Dermis microvascular lymphatic vessel endothelial cell (primary cell): ENCODE measurements at places on chromosomes 7 and 10. TPM values are rescaled to one million over a fixed set of nuclear protein-coding genes. Genes with fewer than 3 reads are reported as not detected.

Gene TMEM229A
- total RNA-seq: not detected in 2 replicates

GRCh38 chr7:155992974-155993373 is 180.7 kb upstream of the SHH start:
- no peak for DNase-seq

DNA sequence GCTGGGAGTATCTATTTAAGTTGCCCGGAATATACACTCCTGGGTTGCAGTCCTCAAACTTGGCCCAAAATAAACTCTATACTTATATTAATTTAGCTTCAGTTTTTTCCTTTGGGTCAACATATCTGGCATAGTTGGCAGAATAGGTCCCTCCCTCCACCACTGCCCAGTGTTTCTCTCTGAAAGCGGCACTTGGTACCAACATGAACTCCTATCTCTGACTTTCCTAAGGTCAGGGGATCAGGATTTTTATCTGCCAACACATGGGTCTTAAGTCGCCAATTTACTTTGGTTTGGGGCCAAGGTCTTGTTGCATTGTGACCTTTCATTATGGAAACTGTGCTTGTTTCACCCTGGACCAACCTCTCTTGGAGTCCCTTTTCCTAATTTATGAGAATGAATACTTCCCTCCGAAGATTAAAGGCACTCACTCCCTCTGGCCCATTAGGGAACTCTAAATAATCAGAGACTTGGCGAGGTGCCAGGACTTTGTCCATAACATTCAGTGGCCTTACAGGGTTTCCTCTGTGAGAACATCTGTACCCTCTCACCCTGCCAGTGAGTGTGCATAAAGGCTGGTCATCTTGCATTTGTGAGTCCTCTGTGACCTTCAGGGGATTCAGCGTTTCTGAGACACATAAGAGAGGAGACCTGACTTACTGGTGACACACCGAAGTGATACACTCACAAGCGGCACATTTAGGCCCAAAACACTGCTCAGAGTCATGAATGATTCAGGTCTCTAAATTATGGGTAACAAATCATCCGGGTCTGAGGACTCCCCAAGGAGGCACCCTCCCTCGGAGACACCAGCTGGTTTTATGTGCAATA is 19.7 kb upstream of the FKBP9 start:
- peak; percentile 27 for DNase-seq

Gene SPAM1
- total RNA-seq: not detected in 2 replicates

Gene TMEM120A
- 34.3 and 85.8 TPM in 2 replicates for total RNA-seq

Gene EVX1
- total RNA-seq: not detected in 2 replicates

Gene BTBD16
- total RNA-seq: under 0.01 TPM in 1 of 2 replicates, not detected in the other

GRCh38 chr7:83934118-83934734 is 260.4 kb downstream of the SEMA3A start:
- DNase-seq: no peak

Gene SLC18A2
- total RNA-seq: under 0.01 TPM in 1 of 2 replicates, not detected in the other

DNA sequence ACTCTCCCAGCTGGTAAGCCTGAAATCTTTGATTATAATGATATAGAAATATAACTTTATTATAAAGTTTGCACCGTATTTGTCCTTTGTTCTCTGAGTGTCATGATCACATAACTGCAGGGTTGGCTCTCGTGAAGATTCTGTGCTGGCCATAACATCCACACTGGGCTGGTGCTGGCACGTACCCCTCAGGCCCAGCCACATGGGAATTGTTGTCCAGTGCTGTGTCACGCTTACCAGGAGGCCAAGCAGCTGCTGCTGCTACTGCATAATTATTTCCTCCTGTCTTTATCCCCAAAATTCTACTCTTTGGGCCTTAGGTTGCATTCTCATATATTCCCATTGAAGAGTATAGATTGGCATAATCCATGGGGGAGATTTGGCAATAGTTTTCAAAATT is 20.8 kb upstream of the UCN3 start:
- no peak for DNase-seq

DNA sequence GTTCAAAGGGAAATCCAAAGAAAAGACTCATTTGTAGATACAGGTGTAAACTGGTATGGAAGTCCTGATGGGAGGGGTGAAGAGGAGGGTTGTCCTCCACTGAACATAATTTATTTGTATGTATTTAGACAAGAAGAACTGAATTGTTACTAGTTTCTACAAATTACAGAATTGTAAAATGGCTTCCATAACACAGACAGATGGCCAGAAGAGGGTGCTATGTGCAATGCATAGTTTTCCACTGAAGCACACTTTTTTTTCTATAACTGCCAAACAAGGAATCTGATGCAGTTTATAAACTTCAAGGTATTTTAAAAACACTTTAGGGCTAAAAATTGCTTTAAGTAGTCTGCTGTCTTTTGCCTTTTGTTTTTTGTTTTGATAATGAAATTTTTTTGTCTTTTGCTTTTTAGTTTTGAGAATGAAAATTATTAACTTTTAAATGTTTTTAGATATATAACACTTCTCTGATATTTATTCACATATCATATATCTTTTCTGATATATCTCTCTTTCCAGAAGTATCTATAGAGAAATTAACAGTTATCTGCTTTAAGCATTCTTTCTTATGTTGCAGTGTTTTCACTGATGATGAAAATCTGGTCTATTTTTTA is 58.5 kb downstream of the PHYHIPL start:
- DNase-seq: peak; percentile 15

Gene HTR5A
- not detected in 2 replicates for total RNA-seq

- DNase-seq: peak; percentile 37
These were observed 27.9 kb upstream of the ASCC1 start for GRCh38 chr10:72243822-72244437.

GRCh38 chr7:96825285-96825684 is 115.6 kb upstream of the SEM1 start:
- DNase-seq: no peak

Gene MYH16
- under 0.01 and 0.13 TPM in 2 replicates for total RNA-seq

- DNase-seq: peak; percentile 38
These were observed 89.0 kb downstream of the JMJD1C start for GRCh38 chr10:63376560-63377304.

DNA sequence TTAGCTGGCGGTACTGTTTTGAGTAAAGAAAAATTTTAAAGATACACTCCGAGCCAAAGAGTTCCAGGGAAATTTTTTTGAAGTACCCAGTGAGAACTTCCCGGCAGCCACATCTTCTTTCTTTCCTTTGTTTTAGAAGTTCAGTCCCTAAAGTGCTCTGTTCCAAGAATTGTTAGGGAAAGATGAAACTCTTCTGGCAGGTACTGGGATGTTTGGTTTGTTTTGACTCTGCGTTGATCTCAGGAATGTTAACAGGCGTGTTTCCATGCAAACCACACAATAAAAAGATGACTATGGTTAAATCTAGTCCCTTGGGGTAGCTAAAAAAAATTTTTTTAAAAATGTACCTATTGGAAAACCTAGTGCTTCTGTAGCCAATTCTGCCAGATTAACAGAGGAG is 224.7 kb upstream of the PHYHIPL start:
- no peak for DNase-seq

Gene HOXA7
- 1.0 and 2.0 TPM in 2 replicates for total RNA-seq

- no peak for DNase-seq
These were observed 133.0 kb upstream of the ZNF32 start for GRCh38 chr10:43781480-43782361.

Gene IL2RA
- not detected in 2 replicates for total RNA-seq

Gene UNCX
- not detected in 2 replicates for total RNA-seq

DNA sequence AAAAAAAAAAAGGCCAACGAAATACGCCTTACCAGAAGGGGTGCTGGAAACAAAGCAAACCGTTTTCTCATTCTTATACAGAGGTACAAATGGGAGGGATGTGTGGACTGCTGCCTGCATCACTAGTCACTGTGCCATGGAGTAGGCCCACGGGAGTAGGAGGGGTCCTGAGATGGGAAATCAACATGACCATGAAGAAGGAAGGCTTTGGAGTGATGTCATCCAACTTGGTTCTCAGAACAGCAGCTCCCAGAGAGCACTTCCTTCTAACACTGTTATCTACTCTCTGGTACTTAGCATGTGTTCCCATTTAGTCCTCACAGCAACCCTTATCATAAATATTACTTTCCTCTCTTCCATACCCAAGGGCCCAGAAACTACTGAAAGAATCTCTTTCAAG is 60.0 kb upstream of the LRGUK start:
- no peak for DNase-seq

DNA sequence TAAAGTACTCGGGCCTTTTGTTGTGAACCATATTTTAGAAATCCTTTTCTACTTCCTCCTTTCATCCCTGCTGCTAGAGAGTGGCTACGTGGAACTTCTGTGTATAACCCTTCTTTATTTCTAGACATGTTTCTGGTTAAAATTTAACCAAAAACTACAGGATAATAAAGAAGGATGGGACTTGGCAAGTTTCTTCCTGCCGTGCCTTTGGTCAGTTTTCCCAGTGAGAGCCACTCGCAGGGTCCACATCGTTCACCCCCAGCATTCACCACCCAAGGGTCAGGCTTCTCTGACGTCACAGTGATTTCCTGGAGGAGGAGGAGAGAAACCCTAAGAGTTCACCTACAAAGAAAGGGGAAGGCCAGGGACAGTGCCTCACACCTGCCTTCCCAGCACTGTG is 45.4 kb downstream of the NKX6-2 start:
- no peak for DNase-seq

DNA sequence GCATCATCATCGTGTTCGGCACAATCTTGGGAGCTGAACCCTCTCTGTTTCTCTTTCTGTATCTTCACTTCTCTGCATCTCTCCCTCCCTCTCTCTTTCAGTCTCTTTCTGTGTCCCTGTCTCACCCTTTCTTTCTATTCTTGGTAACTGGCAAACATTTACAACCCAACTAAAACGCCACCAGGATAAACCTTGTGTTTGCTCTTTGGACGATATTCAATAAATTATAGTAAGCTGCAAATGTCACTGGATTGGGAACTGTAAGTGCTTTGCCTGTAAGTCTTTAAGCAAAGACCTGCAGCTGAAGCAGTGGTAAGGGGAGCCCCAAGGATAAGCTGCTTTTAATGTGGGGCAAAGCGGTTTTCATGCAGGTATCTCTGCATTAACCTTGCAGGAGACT is 558.0 kb upstream of the MKI67 start:
- no peak for DNase-seq

DNA sequence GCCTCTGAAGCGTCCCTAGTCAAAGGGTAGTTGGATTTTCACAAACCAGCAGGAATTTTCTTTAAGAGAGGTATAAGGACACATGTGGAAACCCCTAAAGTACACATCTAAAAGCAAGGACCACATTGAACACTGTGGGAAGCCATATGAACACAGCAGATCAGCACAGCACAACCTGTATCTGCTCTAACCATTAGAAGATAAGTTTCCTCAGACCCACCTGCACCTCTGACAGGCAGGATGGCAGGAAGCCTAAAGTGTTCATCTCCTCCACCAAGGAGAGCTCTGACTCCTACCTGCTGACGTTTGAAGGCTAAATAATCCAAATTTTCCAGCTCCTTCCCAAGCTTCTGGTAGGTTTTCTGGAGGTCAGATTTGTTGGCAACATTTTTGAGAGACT is 174.4 kb downstream of the CTNNA3 start:
- no peak for DNase-seq

- DNase-seq: no peak
These were observed 145.0 kb downstream of the WDR37 start for GRCh38 chr10:1200866-1201807.

Gene CCL26
- total RNA-seq: not detected in 2 replicates

Gene STEAP1B
- total RNA-seq: 2.9 and 10.9 TPM in 2 replicates

Gene SPDYE2B
- total RNA-seq: not detected in 2 replicates

DNA sequence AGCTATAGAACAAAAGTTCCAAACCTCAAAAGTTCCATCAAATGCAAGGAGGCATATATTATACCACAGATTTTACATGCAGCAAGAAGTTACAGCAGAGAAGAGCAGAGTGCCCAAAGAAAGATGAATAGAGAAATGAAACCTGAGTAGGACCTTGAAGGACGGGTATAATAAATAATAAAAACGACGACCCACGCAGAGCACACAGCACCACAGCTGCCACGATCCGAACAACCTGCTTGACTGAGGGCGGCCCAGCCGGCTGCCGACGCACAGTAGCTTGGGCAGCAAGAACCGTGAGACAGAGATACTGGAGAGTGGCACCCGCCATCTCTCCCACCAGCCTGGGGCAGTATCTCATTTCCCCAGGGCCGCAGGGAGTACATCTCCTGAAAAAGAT is 79.0 kb downstream of the HIPK2 start:
- no peak for DNase-seq

DNA sequence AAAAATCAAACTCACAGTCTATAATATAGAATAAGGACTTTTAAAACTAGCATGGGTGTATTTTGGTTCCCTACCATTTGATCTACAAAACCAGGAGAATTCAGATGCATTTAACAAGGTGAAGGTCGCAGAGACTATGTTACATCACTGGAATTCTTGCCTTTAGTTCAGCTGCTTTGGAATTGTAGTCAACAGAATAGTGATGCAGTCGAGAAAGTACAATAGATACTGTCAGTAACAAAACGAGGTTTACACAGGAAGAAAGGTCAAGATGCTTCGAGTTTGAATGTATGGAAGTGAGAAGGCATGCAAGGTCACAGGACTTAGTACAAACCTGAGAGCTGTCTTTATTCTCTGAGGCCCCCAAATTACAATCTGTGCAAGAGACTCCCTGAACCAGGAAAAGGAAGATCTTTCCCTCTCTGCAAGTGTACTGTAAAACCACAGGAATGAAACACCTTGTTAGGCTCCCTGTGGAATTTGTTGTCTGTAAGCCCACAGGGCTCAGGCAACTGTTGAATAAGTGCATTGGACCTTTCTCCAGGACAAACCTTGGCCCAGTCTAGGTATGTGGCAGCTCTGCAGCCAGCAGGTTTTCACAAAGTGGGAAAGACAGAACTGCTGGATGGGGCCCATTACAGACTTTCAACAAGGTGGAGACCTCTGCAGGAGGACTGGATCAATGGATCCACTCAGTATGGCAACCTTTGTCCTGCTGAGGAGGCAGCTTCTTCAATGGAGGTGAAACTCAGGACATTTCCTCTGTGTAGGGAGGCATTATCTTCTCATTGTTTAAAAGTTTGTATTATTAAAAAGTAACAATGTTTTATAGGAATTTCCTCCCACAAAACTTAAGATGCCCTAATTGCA is 101.1 kb upstream of the GSDME start:
- no peak for DNase-seq

DNA sequence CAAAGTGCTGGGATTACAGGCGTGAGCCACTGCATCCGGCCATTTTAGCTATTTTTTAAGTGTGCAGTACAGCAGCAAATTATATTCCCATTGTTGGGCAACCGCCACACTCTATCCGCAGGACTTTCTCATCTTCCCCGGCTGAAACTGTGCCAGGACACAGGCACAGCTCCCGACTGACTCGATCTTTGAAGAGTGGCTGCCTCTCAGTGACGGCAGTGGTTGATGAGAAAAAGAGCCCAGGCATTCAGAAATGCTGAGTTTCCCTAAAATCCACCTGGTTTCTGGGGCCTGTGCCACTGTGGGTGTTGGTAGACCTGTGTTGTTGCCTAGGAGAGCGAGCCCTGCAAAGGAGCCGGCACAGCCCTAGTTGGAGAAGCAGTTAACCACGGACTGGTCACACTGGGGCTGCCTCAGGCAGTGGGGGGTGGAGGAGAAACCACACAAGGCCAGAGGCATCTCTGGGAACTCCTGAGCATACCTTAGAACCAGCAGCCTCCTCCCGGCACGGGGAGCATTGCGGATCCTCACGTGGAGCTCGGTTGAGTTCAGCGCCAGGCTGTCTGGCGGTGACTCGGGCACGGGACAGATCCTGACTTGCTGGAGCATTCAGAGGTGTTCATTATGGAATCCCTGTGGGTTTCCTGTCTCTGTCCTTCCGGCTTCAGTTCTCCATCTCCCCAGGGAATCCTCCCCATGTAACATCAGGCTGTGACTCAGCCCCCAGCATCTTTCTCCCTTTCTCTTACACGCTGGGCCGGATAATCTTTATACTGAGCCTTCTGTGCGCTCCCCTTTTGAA is 16.2 kb downstream of the PFKFB3 start:
- no peak for DNase-seq
